ENCODE measurements at places on chromosomes 3 and 15.
A peak's percentile ranks its signal among the peaks of the same experiment; 100 is the strongest.

GRCh38 chr3:177345973-177346503 lies 148.8 kb upstream of the TBL1XR1 start:
- peaks cover 26% of the 10 kb centered on the region for H3K4me1 ChIP-seq
- H3K36me3 ChIP-seq: no peaks in the 10 kb centered on the region
- peak overlapping the region; percentile 47 for H3K4me3 ChIP-seq
- peak overlapping the region; percentile 83 for H3K27ac ChIP-seq
- no peaks in the 10 kb centered on the region for H3K27me3 ChIP-seq
- no peak for DNase-seq

- H3K4me1 ChIP-seq: no peaks in the 10 kb centered on the region
- H3K36me3 ChIP-seq: no peaks in the 10 kb centered on the region
- DNase-seq: no peak
- H3K27me3 ChIP-seq: no peaks in the 10 kb centered on the region
- no peak overlapping the region for H3K4me3 ChIP-seq
Observed at GRCh38 chr3:177934001-177934891, 602.0 kb upstream of the KCNMB2 start.

DNA sequence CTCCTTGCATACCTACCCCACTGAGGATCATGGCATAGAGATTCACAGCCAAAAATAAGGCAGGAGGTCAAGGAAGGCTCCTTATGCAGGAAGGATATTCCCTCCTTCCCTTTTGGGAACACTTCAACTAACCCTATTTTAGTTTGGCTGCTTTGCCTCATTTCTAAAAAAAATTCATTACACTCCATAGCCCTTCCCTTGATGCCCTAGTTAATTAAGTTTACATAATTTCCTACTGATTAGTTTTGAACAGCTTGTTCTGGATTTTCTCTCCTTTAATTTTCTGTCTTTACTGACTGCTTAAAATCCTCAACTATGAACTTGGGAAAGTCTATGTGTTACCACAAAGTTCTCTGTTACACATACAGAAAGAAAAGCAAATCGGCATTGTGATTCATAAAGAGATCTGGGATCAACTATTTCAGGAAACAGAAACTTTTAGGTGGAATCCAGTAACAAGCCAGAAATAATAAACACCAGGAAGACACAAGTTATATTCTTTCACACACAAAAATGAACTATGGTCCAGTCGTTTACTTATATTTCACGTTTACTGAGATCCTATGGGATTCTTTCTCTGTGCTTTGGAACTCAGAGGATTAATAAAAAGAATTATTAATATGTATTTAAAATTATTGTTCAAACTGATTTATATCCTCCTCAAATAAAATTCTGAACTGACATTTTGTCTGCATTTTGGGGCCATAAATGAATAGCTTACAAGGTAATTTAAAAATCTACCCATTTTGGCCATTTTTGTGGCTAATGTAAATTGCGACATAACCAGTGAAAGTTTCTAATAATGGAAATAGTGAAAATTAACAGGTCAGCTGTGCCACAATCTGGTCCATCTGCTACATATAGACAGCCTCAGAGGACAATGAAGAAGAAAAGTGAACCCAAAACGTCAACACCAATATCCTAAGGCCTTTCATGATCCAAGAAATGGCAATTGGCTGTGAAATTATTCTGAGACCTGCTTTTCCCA lies 113.8 kb downstream of the FRMD5 start:
- no peak for DNase-seq
- no peak overlapping the region for H3K27ac ChIP-seq
- H3K4me3 ChIP-seq: no peak overlapping the region
- peaks cover 41% of the 10 kb centered on the region for H3K27me3 ChIP-seq
- H3K4me1 ChIP-seq: no peaks in the 10 kb centered on the region

DNA sequence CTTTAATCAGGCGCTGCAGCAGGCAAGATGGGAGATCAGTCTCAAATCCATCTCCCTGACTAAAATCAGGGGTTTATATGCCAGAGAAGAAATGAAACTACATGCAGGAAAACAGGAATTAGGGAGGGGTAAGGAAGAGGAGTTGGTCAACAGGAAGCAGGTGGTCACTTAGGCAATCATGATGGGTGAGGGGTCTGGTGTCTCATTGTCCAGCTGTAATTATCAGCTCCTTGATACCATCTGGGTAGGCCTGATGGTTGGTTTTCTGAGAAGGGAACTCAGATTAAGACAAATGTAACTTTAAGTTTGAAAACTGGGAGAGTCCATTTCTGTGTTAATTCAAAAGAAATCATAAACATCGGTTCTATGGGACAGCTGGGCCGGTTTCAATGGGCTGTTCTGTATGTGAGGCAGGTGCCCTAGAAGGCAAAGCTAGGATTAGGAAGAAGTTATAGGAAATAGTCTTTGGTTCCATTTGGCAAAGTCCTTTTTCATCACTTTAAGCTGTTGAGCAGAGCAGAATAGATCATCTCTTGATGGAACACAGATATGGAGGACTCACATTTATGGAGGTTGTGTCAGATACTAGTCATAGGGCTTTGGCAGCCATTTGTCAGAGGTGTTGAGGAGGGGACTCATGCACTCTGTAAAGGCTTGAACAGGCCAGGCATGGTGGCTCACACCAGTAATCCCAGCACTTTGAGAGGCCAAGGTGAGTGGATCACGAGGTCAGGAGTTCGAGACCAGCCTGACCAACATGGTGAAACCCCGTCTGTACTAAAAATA lies 149.4 kb downstream of the VGLL4 start:
- peaks cover 12% of the 10 kb centered on the region for H3K36me3 ChIP-seq
- H3K4me1 ChIP-seq: no peaks in the 10 kb centered on the region
- H3K4me3 ChIP-seq: no peak overlapping the region
- no peak for DNase-seq
- H3K27me3 ChIP-seq: no peaks in the 10 kb centered on the region
- H3K27ac ChIP-seq: no peak overlapping the region
